IMR-90 (cell line): ENCODE measurements at places on chromosomes 7 and 10.

DNA sequence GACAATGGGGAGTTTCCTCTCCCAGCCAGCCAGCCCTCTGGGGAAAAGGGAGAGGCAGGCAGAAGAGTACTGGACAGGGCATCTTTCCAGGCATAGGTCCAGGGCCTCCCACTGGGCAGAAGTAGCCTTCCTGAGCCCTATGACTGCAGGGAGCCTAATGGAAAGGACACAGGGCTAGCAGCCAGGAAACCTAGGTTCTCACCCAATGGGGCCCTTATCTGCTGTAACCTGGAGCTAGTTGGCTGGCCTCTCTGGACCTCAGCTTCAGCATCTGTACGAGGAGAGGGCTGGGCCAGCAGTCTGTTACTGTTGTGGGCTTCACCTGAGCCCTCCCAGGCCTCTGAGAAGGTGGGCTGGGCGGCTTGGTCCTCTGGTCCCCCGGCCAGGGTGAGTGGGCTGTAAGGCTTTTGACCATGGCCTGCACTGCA, 22.4 kb downstream of the LDB3 start:
- no peak for DNase-seq

GRCh38 chr10:30974355-30974754, 57.3 kb downstream of the ZNF438 start:
- DNase-seq: no peak

DNA sequence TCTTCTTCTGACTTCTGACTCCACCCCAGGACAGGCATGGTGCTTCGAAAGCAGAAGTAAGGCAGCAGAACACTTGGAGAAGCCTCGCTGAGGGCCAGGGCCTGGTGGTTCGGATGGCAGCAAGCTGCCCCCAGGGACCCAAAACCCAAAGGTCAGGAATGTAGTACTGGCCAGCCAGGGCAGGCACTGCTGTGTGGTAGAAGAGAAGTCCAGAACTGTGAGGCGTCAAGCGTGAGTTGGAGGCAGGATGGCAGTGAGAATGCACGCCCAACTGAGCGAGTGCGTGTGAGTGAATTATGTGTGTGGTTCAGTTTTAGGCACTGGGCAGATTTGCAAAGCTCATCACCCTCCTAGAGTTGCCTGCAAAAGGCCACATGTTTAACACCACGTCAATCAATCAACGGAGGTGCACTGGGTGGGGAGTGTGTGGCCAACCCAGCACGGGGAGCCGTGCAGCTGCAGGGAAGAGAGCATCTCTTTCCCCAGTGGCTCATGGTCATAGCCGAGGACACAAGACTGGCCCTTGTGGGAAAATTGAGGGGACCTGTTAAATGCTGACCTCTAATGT, 144.3 kb downstream of the KCNMA1 start:
- DNase-seq: no peak

GRCh38 chr10:97525086-97525485, 26.4 kb downstream of the UBTD1 start:
- no peak for DNase-seq

- no peak for DNase-seq
These were observed 140.2 kb downstream of the PTN start for GRCh38 chr7:137203351-137203750.

GRCh38 chr10:106338486-106338885, 826.0 kb downstream of the SORCS1 start:
- DNase-seq: peak; percentile 9

- DNase-seq: no peak
These were observed 50.5 kb downstream of the NUDCD3 start for GRCh38 chr7:44439926-44440325.

DNA sequence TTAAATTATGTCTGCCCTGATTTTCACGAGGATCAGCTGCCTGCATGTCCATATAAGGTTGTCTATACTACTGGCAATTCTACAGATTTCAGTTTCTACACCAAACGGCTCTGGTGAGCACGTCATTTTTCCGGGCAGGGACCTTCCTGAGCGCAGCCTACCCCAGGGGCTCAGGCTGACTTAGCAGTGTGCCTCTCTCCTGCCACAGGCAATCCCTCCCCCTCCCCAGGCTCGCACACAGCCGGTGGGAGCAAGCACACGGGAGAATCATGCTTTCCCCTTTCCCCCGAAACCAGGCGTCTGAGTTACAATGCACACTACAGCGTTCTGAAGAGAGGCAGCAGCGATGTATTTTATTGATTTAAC, 1.7 kb downstream of the KLF6 start:
- DNase-seq: peak; percentile 86

DNA sequence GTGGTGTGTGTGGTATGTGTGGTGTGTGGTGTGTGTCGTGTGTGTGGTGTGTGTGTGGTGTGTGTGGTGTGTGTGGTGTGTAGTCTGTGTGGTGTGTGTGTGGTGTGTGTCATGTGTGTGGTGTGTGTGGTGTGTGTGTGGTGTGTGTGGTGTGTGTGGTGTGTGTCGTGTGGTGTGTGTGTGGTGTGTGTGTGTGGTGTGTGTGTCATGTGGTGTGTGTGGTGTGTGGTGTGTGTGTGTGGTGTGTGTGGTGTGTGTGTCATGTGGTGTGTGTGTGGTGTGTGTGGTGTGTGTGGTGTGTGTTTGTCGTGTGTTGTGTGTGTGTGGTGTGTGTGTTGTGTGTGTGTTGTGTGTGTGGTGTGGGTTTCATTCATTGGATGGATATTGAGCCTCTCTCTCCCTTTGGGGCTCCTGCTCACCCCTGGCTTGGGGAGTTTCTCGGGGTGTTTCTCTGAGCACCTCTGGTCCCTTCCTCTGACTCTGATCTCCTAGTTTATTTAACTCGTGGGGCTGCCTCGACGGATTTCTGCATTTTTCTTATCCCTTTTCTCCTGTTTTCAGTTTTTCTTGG, 145.8 kb downstream of the DNAJB6 start:
- DNase-seq: no peak

- DNase-seq: no peak
These were observed 285.1 kb downstream of the CCSER2 start for GRCh38 chr10:84613336-84614021.

DNA sequence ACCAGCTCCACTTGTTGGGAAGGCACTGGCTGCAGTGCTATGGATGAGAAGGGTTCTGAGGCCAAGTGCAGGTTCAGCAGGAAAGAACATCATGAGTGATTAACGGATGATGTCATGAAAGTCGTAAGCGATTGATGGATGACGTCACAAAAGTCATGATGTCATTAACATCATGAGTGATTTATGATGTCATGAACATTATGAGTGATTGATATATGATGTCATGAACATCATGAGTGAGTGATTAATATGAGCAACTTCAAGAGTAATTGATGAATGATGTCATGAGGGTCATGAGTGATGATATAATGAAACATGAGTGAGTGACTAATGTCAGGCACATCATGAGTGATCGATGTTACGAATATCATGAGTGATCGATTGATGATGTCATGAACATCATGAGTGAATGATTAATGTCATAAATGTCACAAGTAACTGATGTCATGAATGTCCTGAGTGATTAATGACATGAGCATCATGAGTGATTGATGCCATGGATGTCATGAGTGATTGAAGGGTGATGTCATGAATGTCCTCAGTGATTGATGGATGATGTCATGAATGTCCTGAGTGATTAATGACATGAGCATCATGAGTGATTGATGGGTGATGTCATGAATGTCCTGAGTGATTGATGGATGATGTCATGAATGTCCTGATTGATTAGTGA, 185.6 kb downstream of the PAXIP1 start:
- DNase-seq: no peak

DNA sequence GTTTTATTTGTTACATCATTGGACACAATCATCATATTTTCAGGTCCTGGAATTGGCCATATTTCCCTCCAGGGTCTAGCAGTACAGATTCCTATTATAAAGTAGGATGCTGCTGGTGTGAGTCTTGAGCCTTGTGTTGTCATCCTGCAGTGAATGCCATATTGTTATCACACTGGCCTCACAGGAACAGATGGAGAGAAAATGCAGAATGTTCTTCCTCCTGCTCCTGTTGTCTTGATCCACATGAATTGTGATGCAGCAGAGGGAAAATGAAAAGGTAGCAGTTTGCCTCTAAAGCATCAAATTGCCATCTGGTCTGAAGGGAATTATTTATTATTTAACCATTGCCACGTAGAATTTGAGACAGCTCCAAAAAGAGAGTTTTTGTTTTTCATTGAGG, 248.6 kb downstream of the GPAM start:
- DNase-seq: no peak

GRCh38 chr10:2980791-2981360, 86.5 kb upstream of the PFKP start:
- DNase-seq: peak; percentile 76

- no peak for DNase-seq
These were observed 14.3 kb downstream of the GALNT17 start for GRCh38 chr7:71145906-71146901.

DNA sequence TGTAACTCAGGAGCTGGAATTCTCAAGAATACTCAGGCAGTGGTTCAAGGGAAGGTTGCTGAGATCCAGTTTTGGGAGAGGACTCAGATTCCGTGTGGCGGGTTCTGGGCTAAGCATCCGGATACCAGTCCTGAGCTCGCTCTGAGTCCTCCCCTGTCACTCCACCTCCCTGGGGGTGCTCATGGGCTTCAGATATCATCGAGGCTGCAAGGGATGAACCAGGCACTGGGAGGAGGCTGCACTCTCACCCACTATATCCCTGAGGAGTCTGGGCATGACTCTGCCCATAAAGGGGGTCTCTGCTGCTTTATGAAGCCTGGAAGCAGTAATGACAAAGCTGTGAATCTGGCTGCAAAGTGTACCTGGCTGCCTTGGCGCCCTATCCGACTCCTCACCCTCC, 188.5 kb downstream of the TNS3 start:
- DNase-seq: no peak

GRCh38 chr10:42242135-42242805, 396.1 kb downstream of the ZNF33B start:
- no peak for DNase-seq

GRCh38 chr10:124229201-124229988, 136.0 kb upstream of the CHST15 start:
- DNase-seq: no peak

- DNase-seq: no peak
These were observed 654 bp downstream of the ALKBH4 start for GRCh38 chr7:102463841-102464576.

DNA sequence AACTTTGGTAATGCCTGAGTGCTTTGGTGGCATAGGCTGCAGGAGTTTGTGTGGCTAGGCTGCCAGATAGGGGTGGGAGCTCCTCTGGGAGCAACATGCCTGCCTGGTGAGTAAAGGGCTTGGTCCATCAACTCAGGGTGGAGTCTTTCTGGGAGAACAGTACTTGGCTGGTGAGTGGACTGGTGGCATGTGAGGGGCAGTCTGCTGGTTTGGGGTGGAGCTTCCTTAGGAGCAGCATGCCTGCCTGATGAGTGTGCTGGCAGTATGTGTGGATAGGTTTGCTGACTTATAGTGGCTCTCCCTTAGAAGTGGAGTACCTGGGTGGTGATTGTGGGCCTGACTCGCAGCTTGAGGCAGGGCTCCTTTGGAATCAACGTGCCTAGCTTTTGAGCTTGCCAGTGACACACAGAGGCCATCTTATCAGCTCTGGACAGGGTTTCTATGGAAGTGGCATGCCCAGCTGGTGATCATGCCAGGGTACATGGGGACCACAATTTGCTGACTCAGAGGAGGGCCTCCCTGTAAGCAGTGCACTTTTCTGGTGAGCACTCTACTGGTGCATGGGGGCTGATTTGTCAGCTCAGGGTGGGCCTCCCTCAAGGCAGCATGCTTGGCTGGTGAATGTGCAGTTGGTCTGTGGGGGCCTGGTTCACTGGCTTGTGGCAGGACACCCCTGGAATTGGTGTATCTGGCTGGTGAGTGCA, 35.0 kb upstream of the SRI start:
- DNase-seq: no peak

GRCh38 chr10:126073606-126074005, 177.2 kb downstream of the FANK1 start:
- DNase-seq: peak; percentile 62

- DNase-seq: peak; percentile 5
These were observed 75.8 kb downstream of the C1GALT1 start for GRCh38 chr7:7257899-7258692.

GRCh38 chr7:157219154-157219553, 80.4 kb downstream of the UBE3C start:
- DNase-seq: no peak

GRCh38 chr7:6159097-6159483, 113.3 kb downstream of the CYTH3 start:
- DNase-seq: peak; percentile 5

DNA sequence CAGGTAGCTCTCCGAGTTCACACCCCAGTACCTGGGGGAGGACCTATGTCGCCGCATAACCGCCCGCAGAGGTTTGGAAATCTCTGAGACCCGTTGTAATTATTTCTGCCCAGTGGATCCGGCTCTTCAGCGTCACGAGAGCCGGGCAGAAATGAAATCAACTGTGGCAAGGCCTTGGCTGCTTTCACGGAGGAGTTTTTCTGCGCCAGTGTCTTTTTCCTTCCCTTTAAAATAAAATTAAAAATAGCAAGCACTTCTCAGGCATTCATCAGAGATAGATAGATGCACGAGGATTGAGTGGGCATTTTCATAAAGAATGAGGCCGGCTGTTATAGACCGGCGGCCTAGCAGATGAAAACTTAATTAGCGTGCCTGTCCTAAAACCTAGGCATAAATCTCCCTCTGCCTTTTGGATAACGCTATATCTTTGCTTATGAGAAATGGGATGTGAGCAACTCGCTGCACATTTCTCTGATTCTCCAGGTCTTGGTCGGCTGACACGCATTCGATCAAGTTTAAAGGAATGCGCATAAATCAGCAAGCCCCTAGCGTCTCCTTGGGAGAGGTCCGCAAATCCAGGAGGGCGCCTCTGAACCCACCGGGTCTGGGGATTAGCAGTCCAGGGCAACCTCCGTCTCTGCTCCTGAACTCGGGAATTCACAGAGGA, 6.4 kb downstream of the HOXA13 start:
- DNase-seq: no peak

- no peak for DNase-seq
These were observed 1254.4 kb upstream of the PHF14 start for GRCh38 chr7:9719303-9719702.
